ENCODE measurements at places on chromosomes 2 and 18.

- DNase-seq, result no peak
These were observed 13.4 kb downstream of the FMNL2 start for GRCh38 chr2:152348388-152348787.

GRCh38 chr2:100237770-100238169 is 84.5 kb downstream of the LONRF2 start:
- DNase-seq, result no peak

DNA sequence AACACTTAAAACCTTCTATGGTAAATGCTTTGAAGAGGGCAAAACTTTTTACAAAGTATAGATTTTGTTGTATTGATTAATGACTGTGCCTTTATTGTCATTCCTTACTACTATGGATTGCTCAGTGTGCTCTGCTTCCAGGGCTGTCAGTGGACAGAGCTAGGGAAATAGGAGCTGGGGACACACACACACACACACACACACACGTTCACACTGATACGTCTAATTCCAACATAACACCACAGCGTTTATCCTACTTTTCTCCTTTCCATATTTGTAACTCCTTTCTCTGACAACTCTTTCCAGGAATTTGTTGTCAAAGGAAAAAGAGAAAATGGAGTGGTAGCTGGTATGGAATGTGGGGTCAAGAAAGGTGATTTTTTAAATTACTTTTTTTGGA is 21.8 kb downstream of the WDR7 start:
- no peak for DNase-seq

- DNase-seq, result no peak
These were observed 204.9 kb upstream of the TWIST2 start for GRCh38 chr2:238642973-238643372.

DNA sequence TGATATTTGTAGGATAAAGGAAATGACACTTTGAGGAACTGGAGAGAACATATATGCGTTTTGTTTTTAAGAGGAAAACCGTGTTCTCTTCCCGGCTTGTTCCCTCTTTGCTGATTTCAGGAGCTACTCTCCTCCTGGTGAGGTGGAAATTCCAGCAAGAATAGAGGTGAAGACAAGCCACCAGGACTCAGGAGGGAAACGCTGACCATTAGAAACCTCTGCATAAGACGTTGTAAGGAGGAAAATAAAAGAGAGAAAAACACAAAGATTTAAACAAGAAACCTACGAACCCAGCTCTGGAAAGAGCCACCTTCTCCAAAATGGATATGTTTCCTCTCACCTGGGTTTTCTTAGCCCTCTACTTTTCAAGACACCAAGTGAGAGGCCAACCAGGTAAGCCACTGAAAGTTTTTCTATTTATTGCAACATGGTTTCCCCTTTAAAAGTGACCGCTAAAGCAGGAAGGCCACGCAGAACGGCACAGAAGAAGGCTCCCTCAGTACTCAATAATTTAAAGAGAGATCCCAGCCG is 735 bp downstream of the NRP2 start:
- no peak for DNase-seq

DNA sequence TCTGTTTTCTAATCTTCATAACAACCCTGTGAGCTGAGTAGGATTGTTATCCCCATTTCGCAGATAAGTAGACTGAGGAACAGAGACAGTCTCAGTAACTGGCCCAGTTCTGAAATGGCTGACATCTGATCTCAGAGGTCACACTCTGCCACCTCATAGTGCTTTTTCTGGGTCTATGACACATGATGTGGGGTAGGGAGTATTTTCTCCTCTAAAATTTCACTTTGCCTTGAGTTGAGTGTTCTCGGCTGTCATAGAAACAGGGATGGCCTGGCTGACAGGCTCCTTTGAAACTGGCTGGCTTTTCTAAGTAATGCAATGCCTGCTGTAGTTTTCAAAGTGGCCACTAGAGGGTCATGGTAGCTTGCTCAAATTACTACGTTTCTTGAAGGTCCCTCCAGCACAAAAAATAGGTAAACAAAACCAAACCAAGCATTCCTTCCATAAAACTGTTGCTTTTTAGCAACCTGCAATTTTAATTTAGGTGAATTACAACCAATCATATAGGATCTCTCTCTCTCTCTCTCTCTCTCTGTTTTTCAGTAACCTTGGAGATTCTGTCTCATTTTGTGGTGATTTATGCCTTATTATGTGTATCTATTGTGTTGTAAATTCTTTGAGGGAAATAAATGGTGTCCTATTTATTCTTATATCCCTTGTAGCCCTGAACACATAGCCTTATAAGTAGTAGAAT is 84.2 kb upstream of the TTN start:
- peak; percentile 22 for DNase-seq
